ENCODE measurements at places on chromosomes 13 and 19. TPM values are rescaled to one million over a fixed set of nuclear protein-coding genes. Genes with fewer than 3 reads are reported as not detected.

DNA sequence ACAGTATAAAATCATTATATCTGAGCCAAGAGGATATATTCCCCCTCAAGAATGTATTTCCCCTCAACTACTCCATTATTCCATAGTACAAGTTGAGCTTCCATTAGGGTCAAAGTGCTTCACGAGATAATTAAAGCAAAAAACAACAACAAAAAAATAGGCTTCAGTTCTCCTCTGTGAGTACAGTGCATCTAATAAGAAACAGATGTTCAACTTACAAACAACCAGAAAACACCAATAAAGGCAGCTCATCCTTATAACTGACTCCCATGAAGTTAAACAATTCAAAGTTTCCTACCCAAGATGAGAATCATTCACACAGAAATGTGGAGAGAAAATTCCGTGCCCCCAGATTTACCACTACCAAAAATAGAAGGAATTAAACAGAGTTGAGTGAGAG, 854.4 kb downstream of the PCDH9 start:
- no peak for DNase-seq

Gene RASIP1
- 38.9 TPM for polyA plus RNA-seq

Gene AMH
- polyA plus RNA-seq, result not detected

GRCh38 chr13:69956839-69957238, 150.8 kb upstream of the ATXN8OS start:
- no peak for DNase-seq

DNA sequence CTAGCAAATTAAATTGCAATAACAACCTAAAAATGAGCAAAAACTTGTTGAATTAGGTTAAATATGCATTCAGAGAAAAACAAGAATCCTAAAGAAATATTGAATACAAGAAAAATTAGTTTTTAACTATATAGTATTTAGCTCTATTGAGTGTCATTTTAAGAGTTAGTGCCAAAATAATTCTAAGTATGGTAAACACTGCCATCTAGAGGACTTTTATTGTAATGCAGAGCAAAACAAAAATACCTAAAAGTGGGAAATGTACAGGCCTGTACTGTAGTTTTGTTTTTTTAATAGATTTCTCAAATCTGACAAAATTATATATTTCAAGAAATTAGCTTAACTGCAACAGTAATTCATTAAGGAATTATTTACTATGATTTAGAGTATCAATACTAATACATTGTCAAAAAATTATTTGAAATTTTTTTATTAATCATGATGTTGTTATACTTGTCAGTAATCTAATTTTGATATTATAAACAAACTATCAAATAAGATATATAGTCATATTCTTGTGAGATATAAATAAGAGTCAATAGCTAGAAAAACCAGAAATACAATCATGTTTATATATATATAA, 8.2 kb upstream of the PCDH9 start:
- no peak for DNase-seq

Gene CRB3
- polyA plus RNA-seq, result 1.4 TPM

DNA sequence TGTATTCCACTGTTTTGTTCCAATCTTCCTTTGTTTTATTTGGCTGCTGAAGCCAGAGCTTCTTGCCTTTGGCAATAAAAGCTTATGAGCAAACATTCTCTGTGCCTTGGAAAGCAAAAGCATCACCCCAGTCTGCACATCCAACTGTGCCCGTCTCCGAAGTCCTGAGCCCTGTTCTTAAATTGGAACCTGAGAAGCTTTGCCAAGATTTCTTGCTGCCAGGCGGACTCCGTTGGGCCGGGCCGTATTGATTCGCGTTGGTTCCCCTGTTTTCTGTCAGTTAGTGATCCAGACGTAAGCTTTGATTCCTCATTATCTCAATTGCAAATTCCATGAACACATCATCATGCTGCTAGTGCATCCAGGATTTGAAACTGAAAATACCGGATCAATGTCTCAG, 793.0 kb downstream of the OLFM4 start:
- no peak for DNase-seq

DNA sequence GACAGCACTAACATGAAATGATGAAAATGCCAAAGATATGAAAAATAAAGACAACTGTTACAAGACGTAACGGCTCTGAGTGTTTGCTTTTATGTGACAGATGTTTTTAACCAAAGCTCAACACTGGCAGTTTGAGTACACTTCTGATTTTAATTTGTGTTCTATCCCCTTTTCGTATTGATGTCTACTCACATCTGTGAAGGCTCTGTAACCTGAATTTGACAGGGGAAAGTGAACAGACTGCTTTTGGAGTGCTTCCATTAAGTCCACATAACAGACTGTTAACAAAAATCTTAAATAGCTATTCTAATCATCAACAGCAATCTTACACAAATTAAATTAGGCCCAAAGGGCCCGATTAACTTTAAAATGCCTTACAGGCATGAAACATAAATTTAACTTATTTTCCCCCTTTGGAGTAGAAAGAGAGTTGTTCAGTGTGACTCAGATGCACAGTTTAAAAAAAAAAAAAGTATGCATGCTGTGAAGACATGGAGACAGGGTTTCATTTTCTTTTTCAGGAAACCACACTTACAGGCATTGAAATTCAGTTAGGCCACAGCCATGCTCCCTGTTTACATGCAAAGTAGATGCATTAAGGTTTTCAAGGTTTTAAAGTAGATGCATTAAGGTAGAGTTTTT, 16.3 kb upstream of the RNASEH2B start:
- no peak for DNase-seq

Gene MISP
- 0.08 TPM for polyA plus RNA-seq
